ENCODE measurements at places on chromosomes 12 and 14.
A peak's percentile ranks its signal among the peaks of the same experiment; 100 is the strongest.

DNA sequence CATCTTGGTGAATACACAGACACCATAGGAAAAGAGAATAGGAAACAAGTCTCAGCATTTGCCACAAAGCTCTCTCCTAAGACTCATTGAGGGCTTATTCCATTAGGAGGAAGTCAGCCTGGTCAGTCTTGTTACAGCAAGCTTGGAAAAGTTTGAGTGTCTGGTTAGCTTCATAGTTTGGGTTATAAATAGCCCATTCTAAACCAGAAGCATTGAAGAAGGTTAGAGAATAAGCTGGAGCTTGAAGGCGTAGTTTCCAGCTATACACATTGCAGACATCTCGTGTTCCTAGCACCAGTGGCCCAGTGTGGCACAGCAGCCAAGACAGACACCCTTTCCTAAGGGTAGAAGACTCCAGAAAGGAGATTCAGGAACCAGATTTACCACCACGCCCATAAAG, 168.8 kb upstream of the RBM19 start:
- H3K4me1 ChIP-seq, result no peaks in the 10 kb centered on the region
- H3K27me3 ChIP-seq, result peaks cover 2% of the 10 kb centered on the region
- no peaks in the 10 kb centered on the region for H3K36me3 ChIP-seq
- DNase-seq, result no peak
- H3K27ac ChIP-seq, result no peak overlapping the region

DNA sequence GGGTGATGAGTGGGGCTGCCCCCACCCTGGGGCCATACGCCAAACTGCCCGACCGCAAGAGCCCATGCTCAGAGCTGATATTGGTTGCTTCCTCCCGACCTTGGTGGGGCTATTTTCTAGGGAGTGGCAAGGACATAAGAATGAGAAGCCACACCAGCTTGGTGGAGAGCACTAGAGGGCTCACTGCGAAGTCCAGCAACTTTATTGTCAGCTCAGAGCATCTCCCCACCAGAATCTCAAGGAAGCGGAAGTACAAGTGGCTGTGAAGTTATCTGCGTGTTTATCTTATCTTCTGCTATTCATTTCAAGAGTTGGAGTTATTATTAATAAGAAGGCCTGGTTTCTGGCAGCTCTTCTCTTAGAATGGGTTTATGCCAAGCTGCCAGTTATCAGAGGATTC, 4.9 kb upstream of the PLXNC1 start:
- H3K27ac ChIP-seq, result no peak overlapping the region
- no peak overlapping the region for H3K4me3 ChIP-seq
- peaks cover 62% of the 10 kb centered on the region for H3K27me3 ChIP-seq
- no peak for DNase-seq
- no peaks in the 10 kb centered on the region for H3K4me1 ChIP-seq

DNA sequence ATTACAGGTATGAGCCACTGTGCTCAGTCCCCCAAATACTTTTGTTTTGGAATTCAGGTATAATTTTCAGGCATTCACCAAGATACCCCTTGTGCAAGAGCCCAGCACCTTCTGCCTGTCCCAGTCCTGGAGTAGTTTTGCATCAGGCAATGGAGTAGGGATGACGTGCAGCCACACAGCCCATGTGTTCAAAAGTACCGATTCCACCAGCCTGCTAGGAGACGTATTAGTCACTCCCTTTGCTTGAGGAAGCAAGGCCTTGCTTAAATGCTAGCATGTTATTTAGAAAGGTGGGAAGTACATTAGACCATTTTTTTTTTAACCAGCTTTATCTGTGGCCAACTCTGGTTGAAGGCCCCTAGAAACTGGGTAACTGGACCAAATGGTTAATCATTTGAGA, 15.0 kb upstream of the GALNT16 start:
- H3K27ac ChIP-seq, result no peak overlapping the region
- peak; percentile 9 for DNase-seq
- no peaks in the 10 kb centered on the region for H3K27me3 ChIP-seq
- H3K36me3 ChIP-seq, result peaks cover 5% of the 10 kb centered on the region
- peaks cover 3% of the 10 kb centered on the region for H3K4me1 ChIP-seq
- H3K4me3 ChIP-seq, result no peak overlapping the region

DNA sequence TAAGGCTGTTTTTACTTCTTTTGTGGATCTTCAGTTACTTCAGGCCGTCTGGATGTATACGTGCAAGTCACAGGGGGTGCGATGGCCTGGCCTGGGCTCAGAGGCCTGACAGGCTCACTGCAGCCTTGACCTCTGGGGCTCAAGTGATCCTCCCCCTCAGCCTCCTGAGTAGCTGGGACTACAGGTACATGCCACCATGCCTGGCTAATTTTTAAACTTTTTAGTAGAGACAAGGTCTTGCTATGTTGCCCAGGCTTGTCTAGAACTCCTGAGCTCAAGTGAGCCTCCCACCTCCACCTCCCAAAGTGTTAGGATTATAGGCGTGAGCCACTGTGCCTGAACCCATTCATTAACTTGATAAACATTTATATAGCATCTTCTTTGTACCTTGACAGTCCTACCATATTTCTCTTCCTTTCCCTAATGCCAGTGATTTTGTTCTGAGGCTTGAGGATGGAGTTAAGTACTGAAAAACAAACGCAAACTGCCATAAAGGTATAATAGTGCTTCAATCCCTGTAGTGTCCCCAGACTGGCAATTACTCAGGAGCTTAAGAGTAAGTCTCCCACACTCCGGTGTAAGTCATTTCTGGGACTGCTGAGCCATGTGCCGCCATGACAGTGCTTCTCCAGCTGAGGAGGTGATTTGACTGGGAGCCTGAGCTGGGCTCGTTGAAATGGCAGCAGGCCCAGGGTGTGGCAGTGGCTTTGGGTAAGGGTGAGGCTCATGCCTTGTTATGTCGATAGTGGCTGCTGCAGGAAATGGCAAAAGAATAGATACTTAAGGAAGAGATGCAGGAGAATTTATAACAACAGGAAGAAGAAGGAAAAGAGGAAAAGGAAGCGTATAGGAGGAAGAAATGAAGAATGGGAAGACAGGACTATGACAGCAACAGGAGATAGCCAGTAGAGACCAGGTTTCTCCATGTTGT, 43.7 kb upstream of the HECTD1 start:
- H3K27me3 ChIP-seq, result no peaks in the 10 kb centered on the region
- no peak overlapping the region for H3K4me3 ChIP-seq
- H3K4me1 ChIP-seq, result no peaks in the 10 kb centered on the region
- DNase-seq, result no peak
- no peak overlapping the region for H3K27ac ChIP-seq
- H3K36me3 ChIP-seq, result no peaks in the 10 kb centered on the region

GRCh38 chr12:13463189-13463588, 266.7 kb downstream of the EMP1 start:
- no peaks in the 10 kb centered on the region for H3K27me3 ChIP-seq
- H3K4me1 ChIP-seq, result no peaks in the 10 kb centered on the region
- DNase-seq, result no peak
- H3K4me3 ChIP-seq, result no peak overlapping the region
- no peaks in the 10 kb centered on the region for H3K36me3 ChIP-seq
- no peak overlapping the region for H3K27ac ChIP-seq

- DNase-seq, result peak; percentile 92
- H3K36me3 ChIP-seq, result peaks cover 5% of the 10 kb centered on the region
- H3K4me1 ChIP-seq, result peaks cover 6% of the 10 kb centered on the region
- H3K27ac ChIP-seq, result no peak overlapping the region
- no peak overlapping the region for H3K4me3 ChIP-seq
- H3K27me3 ChIP-seq, result no peaks in the 10 kb centered on the region
These were observed 33.2 kb downstream of the ETNK1 start for GRCh38 chr12:22658214-22658613.

DNA sequence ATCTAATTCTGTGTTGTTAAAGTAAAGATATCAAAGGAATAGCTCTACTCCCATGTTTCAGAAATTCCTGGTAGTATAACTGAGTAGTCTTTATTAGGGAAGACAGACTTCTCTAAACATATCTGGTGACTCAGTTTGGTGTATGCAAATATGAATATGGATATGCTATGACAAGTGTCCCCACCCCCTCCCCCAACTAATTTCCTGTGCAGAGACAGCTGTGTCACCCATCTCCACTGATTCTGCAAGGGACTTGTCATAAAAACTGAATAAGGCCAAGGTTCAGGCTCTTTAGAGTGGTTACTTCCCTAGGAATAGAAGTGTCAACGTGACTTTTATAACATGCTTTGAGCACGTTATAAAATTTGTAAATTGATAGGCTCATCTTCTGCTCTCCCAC, 429.1 kb downstream of the DAD1 start:
- no peak overlapping the region for H3K4me3 ChIP-seq
- H3K4me1 ChIP-seq, result no peaks in the 10 kb centered on the region
- no peak for DNase-seq
- H3K27ac ChIP-seq, result no peak overlapping the region
- no peaks in the 10 kb centered on the region for H3K36me3 ChIP-seq

DNA sequence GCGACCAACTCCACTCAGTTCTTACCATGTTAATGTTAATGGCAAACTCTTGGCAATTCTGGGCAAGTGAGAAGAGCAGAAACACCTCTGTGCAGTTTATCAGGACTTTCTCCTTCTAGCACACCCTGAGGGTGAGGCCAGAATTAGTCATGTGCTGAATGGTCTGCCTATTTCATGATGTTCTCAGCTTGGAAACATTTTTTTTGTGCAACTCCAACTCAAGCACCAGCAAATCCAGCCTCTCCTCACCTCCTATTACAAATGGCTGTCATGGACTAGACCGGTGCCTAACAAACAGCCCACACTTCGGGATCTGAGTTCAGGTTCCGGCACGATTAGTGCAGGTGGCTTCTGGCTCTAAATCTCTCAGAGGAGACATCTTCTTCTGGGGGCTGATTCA, 246.0 kb downstream of the ZFP36L1 start:
- no peaks in the 10 kb centered on the region for H3K27me3 ChIP-seq
- H3K4me3 ChIP-seq, result no peak overlapping the region
- H3K36me3 ChIP-seq, result no peaks in the 10 kb centered on the region
- DNase-seq, result peak; percentile 88

Measured in IMR-90 (cell line).